Cortex of kidney (tissue), 1 donor: ENCODE measurements at places on chromosomes 3 and 15.

GRCh38 chr15:77015646-77016320 lies 20.9 kb downstream of the PSTPIP1 start:
- DNase-seq = no peak

GRCh38 chr3:75341324-75342067 lies 322.6 kb upstream of the FRG2C start:
- no peak for DNase-seq

- no peak for DNase-seq
Observed at GRCh38 chr3:184874709-184875644, 63.0 kb downstream of the VPS8 start.

GRCh38 chr3:150372722-150373121 lies 35.4 kb upstream of the TSC22D2 start:
- no peak for DNase-seq
